MV-4-11 (cell line): ENCODE measurements at places on chromosomes 12 and 14.
A peak's percentile ranks its signal among the peaks of the same experiment; 100 is the strongest.

DNA sequence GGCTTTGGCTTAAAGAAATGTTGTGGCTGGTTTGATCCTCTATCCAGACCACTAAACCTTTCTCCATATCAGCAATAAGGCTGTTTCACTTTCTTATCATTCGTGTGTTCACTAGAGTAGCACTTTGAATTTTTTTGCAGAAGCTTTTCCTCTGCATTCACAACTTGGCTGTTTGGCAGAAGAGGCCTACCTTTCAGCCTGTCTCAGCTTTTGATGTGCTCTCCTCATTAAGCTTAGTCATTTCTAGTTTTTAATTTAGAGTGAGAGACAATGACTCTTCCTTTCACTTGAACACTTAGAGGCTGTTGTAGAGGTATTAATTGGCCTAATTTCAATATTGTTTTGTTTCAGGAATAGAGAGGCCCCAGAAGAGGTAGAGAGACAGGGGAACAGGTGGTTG lies 13.8 kb downstream of the KCNMB4 start:
- no peak for DNase-seq

- no peak for DNase-seq
These were observed 12.7 kb downstream of the BDKRB1 start for GRCh38 chr14:96268431-96269358.

- no peak for DNase-seq
These were observed 284.3 kb downstream of the KSR2 start for GRCh38 chr12:117684471-117684870.

GRCh38 chr14:92451245-92451644 lies 62.3 kb upstream of the RIN3 start:
- DNase-seq = no peak

- DNase-seq = no peak
These were observed 25.8 kb downstream of the GALNT16 start for GRCh38 chr14:69285661-69286255.

DNA sequence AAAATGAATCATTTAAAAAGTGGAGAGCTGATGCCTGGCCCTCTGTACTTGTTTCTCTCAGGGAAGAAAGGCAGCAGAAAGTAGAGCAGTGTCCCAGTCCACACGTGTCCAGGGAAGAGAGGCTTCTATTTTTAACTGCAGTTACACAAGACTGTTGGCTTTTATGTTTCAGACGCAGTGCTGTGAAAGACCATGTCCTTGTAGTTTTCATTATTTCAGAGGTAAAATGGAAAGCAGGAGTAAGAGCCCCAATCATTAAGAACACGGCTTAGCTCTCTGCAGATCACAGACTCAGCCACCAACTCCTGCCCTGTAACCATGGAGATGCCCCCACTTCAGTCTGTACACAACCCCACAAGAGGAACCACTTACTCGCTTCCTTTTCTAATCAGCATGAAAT lies 336.3 kb downstream of the DAD1 start:
- DNase-seq = peak; percentile 27

- DNase-seq = no peak
These were observed 320.0 kb downstream of the DPF3 start for GRCh38 chr14:72573725-72574417.

- DNase-seq = no peak
These were observed 23.0 kb downstream of the ZNF410 start for GRCh38 chr14:73909681-73910080.

DNA sequence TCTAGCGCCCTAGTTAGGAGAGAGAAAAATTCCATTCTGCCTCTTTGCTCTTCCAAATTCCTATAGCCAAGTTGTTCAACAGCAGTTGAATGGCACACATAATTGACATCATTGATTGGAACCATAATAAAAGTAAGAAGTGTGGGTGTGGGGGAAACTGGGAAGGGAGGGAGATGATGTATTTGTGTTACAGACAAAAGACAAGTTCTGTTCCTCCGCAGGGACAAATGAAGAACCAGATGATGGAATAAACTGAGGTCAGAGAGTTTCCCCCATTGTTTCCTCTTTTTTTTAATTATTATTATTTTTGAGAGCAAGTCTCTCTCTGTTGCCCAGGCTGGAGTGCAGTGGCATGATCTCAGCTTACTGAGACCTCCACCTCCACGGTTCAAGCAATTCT lies 34.9 kb downstream of the GDF11 start:
- DNase-seq = no peak

- no peak for DNase-seq
These were observed 128.1 kb downstream of the PPM1H start for GRCh38 chr12:62806893-62807292.

DNA sequence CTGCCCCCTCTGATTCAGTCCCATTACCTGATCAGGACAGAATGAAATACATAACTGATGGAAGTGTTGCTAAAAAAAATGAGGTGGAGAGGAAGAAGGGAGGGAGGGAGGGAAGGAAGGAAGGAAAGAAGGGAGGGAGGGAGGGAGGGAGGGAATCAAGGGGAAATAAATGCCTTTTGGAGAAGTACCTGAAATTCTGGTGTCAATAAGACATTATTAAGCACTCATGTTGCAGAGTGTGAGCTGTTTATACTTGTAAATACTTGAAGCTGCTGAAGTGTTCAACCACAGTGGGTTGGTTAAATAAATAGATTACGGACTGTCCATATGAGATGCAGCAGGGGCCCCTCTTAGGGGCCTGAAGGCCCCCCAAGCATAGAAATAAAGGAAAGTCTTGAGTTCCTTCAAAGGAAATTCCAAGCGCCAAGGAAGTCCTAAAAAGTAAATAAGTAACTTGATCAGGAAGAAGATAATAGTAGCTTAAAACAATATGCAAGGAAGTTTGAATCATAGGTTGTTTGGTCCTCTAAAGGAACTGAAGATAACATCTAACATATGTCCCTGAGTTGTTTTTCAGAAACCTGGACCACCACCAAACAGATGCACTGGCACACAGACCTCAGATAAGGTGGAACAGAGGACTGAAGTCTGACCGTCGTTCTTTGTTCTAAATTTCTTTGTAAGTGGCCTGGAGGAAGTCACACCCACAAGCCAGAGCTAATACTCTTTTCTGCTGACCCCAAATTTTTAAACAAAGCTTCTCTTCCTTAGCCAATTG lies 110.8 kb downstream of the SEC23A start:
- no peak for DNase-seq

GRCh38 chr14:68377006-68377405 lies 415.9 kb downstream of the ZFP36L1 start:
- no peak for DNase-seq

DNA sequence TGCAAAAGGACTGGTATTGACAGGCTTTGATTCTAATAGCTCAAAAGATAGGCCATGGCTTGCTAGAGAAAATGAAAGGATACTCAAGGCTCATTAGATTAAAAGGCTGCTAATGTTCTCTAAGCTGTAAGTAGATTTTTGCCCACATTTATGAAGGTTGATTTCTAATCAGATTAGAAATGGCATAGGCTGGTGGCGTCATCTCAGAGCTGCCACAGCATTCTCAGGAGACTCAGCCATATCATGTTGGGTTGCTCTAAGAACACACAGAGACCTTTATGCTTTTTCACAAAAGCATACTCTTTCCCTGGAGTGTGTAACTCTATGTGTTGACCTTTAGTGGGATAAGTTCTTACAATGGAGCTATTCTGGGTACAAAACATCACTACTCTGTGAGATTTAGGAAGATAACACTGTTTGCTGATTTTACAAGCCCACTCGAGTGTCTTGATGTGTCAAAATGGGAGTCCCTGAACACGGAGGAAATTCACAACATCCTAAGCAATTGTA lies 576.0 kb downstream of the NRXN3 start:
- DNase-seq = no peak

GRCh38 chr12:126067626-126068329 lies 1002.5 kb downstream of the AACS start:
- no peak for DNase-seq

GRCh38 chr14:95808371-95808770 lies 68.3 kb upstream of the TUNAR start:
- DNase-seq = no peak

DNA sequence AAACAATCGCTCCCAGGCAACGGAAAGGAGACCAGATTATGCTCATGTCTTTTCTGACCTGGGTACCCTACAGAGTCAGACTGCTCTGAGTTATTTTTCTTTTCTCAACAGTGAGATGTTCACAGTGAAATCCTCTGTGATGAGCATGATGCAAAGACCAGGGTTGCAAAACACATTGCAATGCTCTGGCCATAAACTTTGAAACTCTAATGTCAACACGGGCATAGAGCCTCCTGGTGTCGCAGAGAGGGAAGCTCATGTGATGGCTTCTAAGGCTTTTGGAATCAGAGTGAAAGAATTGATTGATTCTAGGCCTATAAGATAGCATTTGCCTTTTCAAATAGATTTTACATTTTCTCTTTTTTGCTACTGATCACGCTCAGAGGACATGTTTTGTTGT lies 193.4 kb downstream of the RASSF9 start:
- peak; percentile 53 for DNase-seq

DNA sequence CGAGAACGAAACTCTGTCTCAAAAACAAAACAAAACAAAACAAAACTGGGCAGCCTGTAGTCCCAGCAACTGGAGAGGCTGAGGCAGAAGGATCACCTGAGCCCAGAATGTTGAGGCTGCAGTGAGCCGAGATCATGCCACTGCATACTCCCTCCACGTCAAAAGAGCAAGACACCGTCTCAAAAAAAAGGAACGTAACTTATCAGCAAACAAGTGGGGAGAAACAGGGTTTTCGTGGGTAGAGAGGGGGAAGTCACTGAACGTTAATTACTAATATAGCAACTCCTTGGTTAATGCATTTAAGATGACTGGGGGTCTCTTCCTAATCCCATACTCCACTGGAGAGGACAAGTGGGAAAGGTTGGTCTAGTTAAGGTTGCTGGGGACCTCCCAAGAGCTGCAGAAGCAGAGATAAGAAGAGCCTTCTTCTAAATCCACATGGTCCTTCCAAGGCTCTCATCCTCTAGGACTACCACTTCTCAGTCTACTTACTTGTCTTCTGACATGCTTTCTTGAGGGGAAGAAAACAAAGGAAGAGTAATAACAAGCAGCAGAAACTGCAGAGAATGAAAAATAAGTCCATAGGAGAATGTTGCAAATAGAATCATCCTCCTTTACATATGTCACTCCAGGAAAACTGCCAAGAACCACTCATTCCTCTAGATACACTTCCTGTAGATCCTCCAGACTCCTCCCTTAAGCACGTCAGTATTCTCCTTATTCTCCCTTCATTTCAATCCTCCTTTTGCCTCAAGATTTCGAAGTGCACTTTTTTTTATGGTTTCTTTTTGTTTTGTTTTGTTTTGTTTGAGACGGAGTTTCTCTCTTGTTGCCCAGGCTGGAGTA lies 5.8 kb downstream of the NUMB start:
- peak; percentile 44 for DNase-seq

DNA sequence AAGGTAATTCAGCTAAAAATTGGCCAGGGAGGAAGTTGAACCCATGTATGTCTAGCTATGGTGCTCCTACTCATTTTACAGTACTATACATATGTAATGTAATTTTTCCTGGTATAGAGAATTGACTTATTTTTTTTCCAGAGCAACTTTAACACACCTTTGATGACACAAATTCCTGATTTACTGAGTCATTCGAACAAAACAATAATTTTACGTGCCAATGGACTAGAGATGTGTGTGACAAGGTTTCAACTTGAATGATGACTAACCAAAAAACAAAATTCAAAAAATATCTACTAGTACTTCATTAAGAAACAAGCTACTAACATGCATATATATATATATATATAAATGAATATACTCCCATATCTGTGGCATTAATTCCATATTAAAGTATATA lies 180.5 kb downstream of the KITLG start:
- DNase-seq = no peak
